ENCODE measurements at places on chromosomes 7 and 10.
A peak's percentile ranks its signal among the peaks of the same experiment; 100 is the strongest.

GRCh38 chr7:37212556-37212955 is 236.1 kb downstream of the ELMO1 start:
- DNase-seq, result peak; percentile 61

GRCh38 chr10:126585249-126586017 is 85.1 kb downstream of the C10orf90 start:
- DNase-seq, result no peak

GRCh38 chr7:41637049-41637448 is 65.8 kb downstream of the INHBA start:
- DNase-seq, result no peak

GRCh38 chr7:83976302-83976701 is 218.3 kb downstream of the SEMA3A start:
- peak; percentile 82 for DNase-seq

DNA sequence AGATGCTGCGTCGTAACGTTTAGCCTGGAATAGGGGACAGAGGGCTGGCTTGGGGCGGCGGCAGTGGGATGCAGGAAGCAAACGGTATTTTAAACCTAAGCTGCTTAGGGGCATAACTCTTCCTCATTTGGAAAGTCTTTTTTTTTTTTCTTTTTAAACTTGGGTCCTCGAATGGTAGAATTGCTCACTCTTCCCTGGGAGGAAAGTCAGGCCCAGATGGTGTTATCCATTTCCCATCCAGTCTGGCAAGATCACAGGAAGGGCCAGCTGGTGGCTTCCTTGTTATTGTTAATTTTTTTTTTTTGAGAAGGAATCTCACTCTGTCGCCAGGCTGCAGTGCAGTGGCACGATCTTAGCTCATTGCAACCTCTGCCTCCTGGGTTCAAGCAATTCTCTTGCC is 56.6 kb downstream of the TMEM209 start:
- DNase-seq, result no peak

- DNase-seq, result no peak
Observed at GRCh38 chr7:105591522-105591921, 10.2 kb upstream of the EFCAB10 start.

- peak; percentile 89 for DNase-seq
Observed at GRCh38 chr7:116588641-116589594, 64.1 kb downstream of the CAV1 start.

GRCh38 chr7:29516491-29516890 is 47.1 kb upstream of the PRR15 start:
- no peak for DNase-seq

DNA sequence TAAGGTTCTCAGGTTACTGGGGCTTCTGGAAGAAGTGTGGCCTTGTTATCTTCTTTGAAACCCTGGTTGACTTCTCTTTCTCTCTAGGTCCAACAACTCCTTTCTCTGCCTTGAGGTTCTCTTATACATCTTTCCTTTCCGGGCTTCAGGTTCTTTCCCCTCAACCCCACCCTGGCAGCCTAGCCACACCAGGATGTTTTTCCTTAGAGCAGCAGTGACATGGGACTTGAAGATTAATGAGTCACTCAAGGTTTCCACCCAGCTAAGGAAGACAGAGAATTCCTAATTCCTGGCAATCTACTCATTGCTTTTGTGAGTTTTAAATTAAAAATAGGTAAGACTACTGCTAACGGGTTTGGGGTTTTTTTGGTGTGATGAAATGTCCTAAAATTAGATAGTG is 121.8 kb upstream of the HPS1 start:
- no peak for DNase-seq

DNA sequence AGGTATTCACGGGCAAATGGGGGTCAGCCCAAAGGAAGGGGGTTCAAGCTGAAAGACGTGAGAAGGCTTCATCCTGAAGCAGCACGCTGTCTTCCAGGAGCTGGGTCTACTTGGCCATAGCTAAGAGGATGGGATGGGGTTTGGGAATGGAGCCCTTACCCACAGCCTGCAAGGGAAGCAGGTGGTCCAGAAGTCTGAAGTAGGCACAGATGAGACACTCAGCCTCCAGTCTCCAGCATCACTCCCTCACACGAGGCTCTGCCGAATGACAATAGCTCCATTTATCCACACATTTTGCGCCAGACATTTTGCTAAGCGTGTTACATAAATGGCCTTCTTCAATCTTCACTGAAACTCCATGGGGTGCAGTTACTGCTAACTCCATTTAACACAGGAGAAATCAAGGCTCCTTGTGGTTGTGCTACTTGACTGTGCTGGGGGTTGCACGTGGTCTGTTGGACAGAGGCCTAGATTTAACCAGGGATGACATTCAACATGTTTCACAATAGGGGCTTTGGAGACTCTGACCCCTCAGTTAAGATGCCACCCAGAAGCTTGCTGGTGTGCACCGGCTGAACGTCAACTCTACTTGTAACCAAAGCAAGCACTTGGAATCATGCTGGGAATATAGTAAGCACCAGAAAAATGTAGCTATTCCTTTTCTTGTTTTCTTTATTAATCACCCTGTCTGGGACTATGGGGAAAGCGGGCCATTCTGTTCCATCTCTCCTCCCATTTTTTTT is 85.3 kb downstream of the FAM241B start:
- DNase-seq, result no peak

- peak; percentile 76 for DNase-seq
Observed at GRCh38 chr10:5811387-5811821, 1.8 kb downstream of the GDI2 start.

GRCh38 chr10:58651040-58651439 is 138.4 kb downstream of the BICC1 start:
- peak; percentile 27 for DNase-seq
